ENCODE measurements at places on chromosomes 2 and 18.

DNA sequence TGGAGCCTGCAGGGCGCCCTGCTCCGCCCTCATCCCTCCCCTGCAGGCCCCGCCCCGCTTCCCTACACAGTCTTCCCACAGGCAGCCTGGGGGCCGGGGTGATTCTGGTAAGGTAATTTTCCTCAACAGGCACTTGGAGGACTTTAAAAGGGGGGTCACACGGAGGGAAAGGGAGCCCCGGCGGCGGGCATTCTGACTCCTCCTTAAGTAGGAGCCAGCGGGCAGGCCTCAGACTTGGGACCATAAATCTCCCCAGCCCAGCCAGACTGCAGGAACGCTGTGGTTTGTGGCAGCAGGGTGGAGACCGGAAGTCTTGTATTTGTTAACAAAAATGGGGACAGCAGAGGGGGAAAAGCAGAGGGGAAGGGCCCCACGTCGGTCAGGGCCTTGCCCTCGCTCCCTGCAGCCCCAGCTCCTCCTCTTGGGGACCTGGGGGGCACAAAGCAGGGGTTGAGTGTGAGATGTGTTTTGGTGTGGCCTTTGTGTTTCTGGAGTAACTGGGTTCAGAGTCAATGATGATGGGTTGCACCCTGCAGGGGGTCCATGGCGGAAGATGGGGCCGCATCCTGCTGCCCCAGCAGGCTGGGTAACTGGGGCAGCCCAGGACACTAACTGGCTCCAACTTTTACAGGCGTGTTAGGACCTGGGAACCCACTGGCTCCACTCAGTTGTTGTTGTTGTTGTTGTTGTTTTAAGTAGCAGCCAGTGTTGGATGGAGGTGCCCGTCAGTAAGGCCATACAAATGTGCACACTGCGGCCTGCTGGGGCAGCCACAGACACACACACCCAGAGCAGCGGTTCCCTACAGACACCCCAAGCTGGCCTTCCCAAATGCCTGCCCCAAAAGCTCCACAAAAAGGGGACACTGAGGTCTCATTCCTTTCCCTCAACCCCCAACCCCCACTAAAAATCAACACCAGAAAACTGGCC, 27.7 kb downstream of the SMAD7 start:
- DNase-seq: no peak

DNA sequence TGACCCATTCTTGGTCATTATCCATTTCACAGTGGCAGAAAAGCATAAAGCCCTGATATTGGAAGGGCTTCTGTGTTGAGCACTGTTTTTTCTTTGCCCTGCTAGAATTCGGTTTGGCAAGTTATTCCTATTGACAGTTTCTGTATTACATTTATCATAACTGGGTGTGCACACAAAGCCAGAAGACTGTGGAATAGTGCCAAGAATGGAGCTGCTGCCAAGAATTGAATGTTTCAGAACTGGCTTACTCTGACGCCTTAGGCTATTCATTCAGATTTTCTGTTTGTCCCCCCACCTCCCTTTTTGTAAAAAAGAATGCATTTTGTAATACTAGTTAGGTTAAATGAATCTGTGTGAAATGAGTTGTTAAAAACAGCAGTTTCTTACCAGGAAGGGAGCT, 12.7 kb downstream of the KDM3A start:
- no peak for DNase-seq

- DNase-seq: no peak
These were observed 256.6 kb upstream of the NCKAP5 start for GRCh38 chr2:133824869-133825268.

GRCh38 chr2:23609254-23609653, 224.3 kb downstream of the KLHL29 start:
- DNase-seq: no peak

- DNase-seq: no peak
These were observed 126.3 kb downstream of the ARHGAP28 start for GRCh38 chr18:6855767-6856166.

- no peak for DNase-seq
These were observed 286.5 kb upstream of the CDH7 start for GRCh38 chr18:65464361-65464760.

GRCh38 chr18:40939656-40940515, 1015.1 kb upstream of the PIK3C3 start:
- DNase-seq: no peak

DNA sequence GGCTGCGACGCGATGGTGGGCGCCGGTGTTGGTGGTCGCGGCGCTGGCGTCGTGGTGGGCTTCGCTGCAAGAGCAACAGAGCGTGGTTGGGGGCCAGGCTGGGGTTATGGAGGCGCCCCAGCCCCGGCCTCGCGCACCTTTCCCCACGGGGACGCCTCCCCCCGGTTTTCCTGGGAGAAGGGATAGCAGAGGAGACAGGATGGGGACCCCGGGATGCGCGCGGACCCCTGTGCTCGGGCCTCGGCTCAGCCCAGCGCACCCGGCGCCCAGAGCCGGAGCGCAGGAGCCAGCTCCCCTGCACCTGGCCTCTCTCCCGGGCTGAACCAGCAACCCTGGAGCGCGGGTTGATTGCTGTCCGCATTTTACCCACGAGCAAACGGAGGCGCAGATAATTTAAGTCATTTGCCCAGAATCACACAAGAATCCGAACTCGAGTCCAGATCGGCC, 1.0 kb downstream of the CD8A start:
- DNase-seq: no peak

GRCh38 chr2:69943843-69944525, 17.4 kb downstream of the ASPRV1 start:
- DNase-seq: no peak

GRCh38 chr2:176128982-176129796, at the start of gene HOXD8:
TSS of gene HOXD8 (plus strand) at chr2:176129705. CDS start at chr2:176130367, 662 bp downstream.
- peak; percentile 50 for DNase-seq

GRCh38 chr2:221573430-221574230, 1.5 kb upstream of the EPHA4 start:
- peak; percentile 90 for DNase-seq

DNA sequence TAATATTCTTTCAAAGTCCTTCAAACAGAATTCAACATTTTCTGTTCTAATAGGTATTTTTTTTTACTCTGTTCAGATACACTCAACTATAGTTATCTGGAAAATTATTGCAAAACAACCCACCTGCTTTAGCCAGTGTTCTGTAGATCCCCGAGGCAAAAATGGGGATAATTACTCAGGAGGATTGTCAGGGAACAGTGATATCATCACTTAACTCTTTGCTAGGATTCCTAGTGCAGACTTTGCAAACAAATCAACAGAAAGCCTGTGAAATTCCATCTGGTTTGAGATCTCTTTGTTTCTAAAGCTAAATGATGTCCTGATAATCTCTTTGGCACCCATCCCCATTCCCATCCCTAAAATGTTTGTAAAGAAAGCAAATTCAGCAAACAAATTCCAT, 413.6 kb upstream of the MEIS1 start:
- DNase-seq: no peak

GRCh38 chr18:76619261-76619620, 124.2 kb upstream of the ZNF516 start:
- DNase-seq: no peak

DNA sequence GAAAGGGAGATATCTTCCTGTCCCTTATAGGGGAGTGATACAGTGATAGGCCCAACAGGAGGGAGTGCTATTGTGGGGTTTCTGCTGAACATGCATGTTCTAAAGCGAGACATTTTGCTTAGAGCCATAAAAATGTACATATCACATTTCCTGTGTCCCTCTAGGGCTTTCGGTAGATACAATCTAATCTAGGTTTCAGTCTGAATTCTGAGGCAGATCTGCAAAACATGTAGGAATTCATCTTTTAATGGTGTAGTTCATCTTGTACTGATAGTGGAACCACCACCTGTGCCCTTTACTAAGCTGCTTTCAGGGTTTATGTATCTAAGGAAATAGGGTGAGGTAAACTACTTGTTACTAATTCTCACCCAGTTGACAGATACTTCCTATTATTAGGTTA, 73.8 kb downstream of the SPTBN1 start:
- DNase-seq: no peak

DNA sequence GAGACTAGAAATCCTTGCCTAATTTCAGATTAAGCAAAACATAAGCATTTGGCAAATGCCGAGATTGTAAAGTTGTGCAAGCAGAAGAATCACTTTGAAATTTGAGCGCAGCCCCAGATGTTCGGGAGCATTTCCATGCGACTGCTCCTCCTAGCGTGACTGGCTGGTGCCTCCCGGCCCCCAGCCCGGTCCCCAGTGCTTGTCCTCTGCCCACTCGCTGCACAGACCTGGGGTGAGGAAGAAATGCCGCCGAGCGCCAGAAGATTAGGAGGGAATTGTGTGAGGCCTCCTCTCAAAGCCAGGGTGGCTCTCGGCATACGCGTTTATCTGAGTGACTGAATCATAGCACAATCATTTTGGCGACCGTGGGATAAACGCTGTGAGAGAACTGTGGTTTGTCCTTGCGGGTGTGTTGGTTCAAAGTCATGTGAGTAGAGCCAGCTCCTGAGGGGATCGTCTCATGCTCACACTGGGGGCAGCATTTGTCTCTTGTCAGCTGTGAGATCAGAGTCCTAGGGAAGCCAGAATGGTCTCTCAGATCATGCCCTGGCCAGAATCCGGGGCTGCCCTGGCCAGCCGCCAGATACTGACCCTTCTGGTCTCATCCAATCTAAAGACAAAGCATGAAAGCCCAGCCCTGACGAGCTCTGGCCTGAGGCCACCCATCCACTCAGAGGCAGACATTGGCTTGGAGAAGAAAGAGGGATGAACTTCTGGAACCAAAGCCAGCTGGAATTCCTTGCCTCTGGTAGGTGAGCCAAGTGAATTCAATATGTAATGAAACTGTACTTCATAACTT, 189.3 kb downstream of the SH3RF3 start:
- no peak for DNase-seq

- no peak for DNase-seq
These were observed 61.3 kb downstream of the NEDD4L start for GRCh38 chr18:58105206-58105887.

DNA sequence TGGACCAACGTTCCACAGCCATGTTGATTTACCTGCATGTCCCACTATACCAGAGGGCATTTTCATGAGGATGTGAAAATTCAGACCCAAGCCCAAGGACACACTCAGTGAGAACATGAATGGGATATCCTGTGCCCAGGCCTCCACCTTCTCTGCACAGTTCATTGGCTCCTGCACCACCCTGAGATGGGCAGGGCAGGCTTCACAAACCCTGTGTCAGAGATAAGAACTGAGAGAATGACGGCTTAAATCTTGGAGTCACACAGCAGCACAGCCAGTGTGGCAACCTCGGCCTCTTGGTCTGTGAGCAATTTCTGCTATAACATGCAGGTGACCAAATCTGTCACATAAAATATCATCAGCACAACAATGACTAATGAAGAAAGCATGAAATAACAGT, 71.9 kb downstream of the UXS1 start:
- DNase-seq: no peak

- no peak for DNase-seq
These were observed 444.0 kb upstream of the LRRTM1 start for GRCh38 chr2:80748592-80748991.

DNA sequence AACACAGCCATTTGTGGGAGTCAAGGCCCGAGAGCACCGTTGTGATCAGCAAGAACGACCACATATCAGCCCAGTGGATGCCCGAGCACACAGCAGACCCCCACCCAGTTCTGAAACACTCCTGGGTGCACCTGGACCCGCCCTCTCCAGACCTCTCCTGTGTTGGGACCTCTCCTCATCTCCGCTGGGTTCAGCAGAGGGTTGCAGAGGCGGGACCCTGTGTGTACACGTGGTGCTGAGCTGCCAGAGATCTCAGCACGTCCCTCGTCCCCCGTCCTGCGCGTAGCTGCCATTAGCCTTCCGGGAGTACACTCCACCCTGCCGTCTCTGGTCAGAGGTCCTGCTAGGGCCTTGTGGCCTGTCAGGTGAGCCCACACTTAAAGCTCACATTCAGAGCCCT, 51.7 kb downstream of the ADI1 start:
- DNase-seq: no peak

GRCh38 chr18:76528477-76529432, 33.7 kb upstream of the ZNF516 start:
- peak; percentile 21 for DNase-seq

GRCh38 chr2:134432435-134432883, 178.6 kb downstream of the MGAT5 start:
- DNase-seq: no peak

DNA sequence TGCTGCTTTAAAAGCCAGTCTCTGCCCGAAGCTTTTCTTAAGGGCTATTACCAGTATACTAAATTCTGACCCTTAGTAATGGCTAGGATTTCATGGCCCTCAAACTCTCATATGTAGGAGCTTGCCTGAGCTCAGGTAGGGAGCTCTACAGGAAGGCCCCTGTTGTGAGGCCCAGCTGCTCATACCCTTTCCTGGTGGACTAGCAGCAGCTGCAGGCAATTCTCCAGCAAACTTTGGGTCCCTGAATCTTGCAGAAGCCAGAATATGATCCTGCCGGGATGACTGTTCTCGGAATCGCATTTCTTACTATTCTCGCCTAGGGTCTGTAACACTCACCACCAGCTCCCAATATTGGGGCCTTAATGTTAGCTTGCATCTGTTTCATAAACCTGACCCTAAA, 106.4 kb upstream of the SERTAD2 start:
- DNase-seq: no peak

DNA sequence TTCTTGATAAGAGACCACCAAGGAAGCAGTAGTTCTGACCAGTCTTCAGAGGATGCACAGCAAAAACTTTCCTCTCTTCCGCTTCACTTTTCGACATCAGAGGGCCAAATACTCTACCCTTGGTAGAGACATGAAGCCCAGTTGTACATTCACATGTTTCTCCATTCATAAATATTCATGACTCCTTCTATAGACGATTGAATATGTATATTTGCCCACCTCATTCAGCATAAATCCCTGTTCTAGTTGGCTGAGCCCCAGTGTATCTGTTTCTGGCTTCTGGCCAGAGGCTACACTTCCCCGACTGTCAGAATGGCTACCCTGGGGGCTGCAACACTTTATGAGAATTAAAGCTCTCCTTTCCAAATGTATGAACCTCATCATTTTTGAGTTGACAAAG, 258.5 kb downstream of the ASXL3 start:
- no peak for DNase-seq

- no peak for DNase-seq
These were observed 91.2 kb upstream of the STK17B start for GRCh38 chr2:196262606-196263005.

- peak; percentile 45 for DNase-seq
These were observed 5.9 kb downstream of the GYPC start for GRCh38 chr2:126661702-126662500.

GRCh38 chr2:159086342-159086741, 117.9 kb downstream of the TANC1 start:
- no peak for DNase-seq

- DNase-seq: no peak
These were observed 62.0 kb downstream of the REEP1 start for GRCh38 chr2:86275384-86275799.

Data from activated T-cell treated with anti-CD3 and anti-CD28 coated beads, Interleukin-2, amount 50 U/mL, for 48 hours (primary cell).